Progenitor cell of endocrine pancreas (in vitro differentiated cells): ENCODE measurements at places on chromosomes 1 and 21. TPM values are rescaled to one million over a fixed set of nuclear protein-coding genes. Genes with fewer than 3 reads are reported as not detected.

GRCh38 chr21:14900058-14900457, 164.7 kb downstream of the NRIP1 start:
- DNase-seq: no peak

Gene SMPDL3B
- 18.5 and 19.0 TPM in 2 replicates for total RNA-seq

Gene HCRTR1
- total RNA-seq: not detected in 2 replicates

Gene PRAMEF14
- total RNA-seq: not detected in 2 replicates

Gene PAFAH2
- 12.8 and 14.5 TPM in 2 replicates for total RNA-seq

GRCh38 chr21:22211943-22212342, 1213.7 kb downstream of the NCAM2 start:
- DNase-seq: no peak

Gene ANKRD35
- 0.31 TPM in 2 replicates for total RNA-seq

- DNase-seq: no peak
Measured at GRCh38 chr1:240467895-240468294, 144.1 kb downstream of the GREM2 start.

Gene RGSL1
- not detected in 2 replicates for total RNA-seq

DNA sequence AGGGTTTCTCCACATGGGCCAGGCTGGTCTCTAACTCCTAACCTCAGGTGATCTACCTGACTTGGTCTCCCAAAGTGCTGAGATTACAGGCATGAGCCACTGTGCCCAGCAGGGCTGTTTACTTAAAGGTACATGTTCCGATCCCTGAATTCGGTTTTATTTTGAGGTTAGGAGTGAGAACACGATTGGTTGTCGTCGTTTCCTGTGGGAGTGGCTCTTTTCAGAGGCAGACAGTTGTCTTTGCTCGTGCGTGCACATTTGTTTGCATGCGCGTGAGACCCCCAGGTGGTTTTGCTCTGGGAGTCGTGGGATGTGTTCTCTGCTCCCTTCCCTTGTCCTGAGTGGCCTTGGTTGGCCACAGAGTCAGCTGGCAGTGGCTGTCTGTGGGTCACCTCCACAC, 60.2 kb downstream of the SKI start:
- DNase-seq: no peak

- DNase-seq: no peak
Measured at GRCh38 chr1:204651843-204652421, 33.6 kb downstream of the LRRN2 start.

Gene HPCAL4
- not detected in 2 replicates for total RNA-seq

Gene CHRNB2
- total RNA-seq: 2.7 and 3.2 TPM in 2 replicates

- no peak for DNase-seq
Measured at GRCh38 chr1:204885288-204885711, 14.6 kb downstream of the NFASC start.

Gene NMNAT1
- 10.1 and 11.0 TPM in 2 replicates for total RNA-seq

GRCh38 chr1:47637111-47637685, 199.4 kb downstream of the FOXD2 start:
- DNase-seq: no peak
